ENCODE measurements at places on chromosomes 5 and 9.

DNA sequence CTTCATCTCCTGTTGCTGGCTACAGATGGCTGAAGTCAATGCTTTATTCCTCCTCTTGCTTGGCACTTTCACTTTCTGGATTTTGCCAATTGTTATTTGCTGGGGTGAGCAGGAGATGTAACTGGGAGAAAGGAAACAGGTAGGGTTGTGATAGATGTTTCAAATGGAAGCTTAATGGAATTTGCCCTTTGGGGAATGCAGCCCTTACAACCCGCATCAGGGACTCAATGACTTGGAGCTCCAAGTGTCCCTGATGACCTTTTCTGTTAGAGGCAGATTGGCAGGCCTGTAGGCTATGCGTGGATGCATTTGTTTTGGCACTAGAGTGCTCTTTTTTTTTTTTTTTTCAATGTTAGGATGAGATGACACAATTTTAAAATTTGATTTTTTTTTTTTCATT is 219.9 kb upstream of the GLRA1 start:
- no peak for DNase-seq

- no peak for DNase-seq
These were observed 118.1 kb downstream of the WNK2 start for GRCh38 chr9:93301911-93302541.

GRCh38 chr5:142189813-142190212 is 81.2 kb downstream of the NDFIP1 start:
- no peak for DNase-seq

- DNase-seq: no peak
These were observed 51.7 kb upstream of the LRRTM2 start for GRCh38 chr5:138926688-138927448.

DNA sequence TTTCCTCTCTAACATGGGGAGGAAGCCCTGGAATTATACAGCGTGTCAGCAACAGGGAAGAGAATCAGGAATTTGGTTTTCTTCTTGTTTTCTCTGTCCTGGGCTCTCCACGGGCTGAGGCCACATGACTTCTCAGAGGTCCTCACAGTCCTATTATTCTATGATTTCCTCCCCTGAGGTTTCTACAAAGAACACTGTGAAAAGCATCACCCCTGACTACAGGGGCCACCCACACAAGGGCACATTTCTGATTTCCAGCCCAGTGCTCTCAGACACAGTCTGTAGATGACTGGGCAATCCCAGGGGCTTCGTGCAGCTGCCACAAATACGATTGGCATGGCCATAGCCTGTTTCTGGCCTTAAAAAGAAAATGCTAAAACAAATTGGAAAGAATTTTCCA is 284.9 kb downstream of the CEMIP2 start:
- no peak for DNase-seq

GRCh38 chr5:169433221-169433651 is 132.3 kb upstream of the SLIT3 start:
- no peak for DNase-seq

GRCh38 chr9:134192951-134193731 is 28.8 kb upstream of the RNU6ATAC start:
- DNase-seq: no peak

- no peak for DNase-seq
These were observed 79.4 kb downstream of the FAM114A2 start for GRCh38 chr5:153959134-153959957.

GRCh38 chr5:14147210-14147609 is 4.1 kb downstream of the TRIO start:
- no peak for DNase-seq

DNA sequence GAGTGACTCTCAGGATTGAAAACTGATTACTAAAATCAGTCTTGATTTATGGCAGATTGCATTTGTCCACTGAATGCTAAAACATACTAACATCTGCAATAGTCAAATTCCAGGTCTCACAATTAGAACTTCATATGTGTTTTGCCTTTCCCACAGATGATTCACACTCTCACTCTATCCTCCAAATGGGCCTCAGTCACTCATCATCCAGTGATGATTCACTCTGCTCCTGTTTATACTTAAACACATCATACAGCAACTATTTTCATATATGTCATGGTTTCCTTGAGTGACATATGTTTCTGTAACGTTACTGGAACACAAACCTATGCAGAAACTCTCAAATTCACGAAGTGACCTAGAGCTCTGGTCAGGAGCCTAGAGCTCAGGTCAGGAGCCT is 512.9 kb downstream of the HINT1 start:
- no peak for DNase-seq

- no peak for DNase-seq
These were observed 708 bp downstream of the RXRA start for GRCh38 chr9:134326724-134327601.

DNA sequence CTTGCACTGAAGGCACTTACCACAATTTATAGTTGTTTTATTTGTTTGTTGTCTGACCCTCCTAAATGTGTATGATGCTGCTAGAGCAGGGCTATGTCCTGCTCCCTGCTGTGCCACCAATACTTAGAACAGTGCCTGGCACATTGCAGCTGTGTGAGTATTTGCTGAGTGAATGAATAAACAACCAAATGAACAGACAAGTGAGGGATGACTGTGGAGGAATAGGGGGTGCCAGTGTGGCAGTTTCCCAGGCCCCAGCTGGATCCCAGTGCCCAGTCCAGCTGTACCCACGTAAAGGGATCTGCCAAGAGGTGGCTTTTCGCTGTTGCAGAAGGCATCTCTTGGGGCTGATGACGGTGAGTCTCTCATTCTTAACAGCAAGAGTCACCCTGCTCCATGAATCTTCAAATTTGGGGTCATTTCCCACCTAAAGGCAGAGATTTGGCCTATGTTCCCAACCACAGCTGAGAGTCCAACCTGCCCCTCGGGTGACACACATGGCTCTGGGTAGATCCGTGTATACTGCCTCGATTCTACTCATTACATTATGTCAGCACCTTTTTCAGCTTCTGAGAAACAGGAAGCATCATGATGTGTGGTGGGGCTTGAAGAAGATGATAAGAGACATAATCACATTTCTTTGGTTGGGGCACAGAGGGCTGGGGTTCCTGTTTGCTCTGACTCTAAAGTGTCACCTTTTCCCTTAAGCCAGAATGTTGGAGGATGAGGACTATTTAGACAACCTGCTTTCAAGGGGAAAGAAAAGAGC is 14.3 kb downstream of the IL5 start:
- no peak for DNase-seq

DNA sequence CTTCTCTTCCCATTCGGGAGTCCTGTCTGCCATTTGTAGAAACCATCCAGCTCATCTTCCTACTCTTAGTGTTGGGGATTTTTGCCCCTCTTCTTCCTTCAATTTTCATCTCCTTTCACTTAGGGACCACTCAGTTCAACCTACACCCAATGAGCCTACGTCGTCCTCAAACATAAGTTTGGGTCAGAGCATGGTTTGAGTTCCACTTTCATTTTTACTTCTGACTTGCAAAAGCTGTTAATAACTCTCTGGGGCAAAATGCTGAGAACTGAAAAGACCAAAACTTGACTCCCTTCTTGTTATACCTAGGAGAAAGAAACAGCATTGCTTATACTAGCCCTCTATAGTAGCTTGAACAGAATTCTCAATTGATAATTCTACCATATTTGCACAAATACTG is 381.5 kb upstream of the MPDZ start:
- no peak for DNase-seq

DNA sequence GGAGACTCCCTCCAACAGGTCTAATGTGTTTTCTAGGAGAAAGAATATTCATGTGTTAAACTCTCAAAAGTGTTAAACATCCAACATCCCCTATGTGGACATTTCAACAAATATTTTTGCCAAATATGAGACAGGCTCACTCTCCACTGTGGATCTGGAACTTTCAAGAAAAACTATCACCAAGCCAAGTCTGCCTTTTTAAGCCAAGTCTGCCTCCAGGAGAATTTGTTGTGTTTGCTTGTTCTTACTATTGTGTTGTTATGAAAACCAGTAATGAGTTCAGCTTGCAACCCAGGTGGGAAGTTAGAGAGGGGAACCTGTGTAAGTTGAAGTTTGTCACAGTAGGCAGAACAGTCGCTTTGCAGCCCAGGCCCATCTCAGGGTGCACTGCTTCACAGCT is 228.1 kb downstream of the NFIB start:
- DNase-seq: no peak

- no peak for DNase-seq
These were observed 94.7 kb downstream of the FGF10 start for GRCh38 chr5:44294516-44294915.

DNA sequence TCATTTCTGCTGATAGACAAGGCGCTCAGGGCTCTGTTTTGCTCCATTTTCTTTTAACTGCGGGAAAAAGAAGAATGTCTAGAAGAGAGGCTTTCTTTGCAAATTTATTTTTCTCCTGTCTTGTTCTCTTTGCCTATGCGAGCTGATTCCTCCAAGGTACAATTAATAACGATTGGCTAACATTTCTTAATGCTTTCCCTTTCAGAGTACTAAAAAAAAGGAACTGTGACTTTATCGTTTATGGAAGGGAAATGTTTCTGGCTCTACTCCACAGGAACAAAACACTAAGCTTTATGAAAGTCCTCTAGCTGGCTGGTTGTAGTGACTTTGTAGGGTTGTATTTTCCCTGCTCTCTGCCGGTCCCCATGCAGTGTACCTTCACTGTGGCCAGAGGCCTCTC is 11.7 kb downstream of the NSG2 start:
- no peak for DNase-seq

GRCh38 chr5:133925866-133926488 is 42.4 kb downstream of the C5orf15 start:
- DNase-seq: no peak

DNA sequence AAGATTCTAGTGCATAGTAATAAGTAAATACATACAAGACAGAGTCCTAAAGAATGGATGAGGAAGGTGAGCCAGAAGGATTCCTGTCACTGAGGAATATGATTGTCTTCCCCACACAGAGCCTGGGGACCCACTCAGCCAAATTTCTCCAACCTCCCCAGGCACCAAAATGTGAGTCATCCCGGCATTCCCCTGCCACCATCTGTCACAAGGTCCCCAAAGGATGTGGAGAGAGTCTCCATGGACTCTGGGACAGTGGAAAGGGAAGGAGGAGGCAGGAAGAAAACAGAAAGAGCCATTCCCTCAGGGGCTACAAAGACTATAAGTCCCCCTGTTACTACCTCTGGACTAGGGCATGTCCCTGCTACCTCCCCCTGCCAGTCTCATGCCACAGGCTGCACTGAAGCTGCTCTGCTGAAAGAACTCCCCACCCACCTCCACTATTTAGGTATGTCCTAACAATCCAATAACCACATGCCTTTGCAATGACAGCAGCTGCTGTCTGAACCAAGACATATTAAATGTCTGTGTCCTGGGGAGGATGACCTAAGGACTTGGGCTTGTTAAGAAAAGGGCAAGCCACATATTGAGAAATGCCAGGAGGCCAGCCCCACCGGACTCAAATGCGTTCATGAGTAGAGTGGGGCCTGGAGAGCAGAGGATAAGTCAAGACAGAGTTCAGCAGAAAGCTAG is 10.7 kb upstream of the OR5C1 start:
- DNase-seq: no peak

DNA sequence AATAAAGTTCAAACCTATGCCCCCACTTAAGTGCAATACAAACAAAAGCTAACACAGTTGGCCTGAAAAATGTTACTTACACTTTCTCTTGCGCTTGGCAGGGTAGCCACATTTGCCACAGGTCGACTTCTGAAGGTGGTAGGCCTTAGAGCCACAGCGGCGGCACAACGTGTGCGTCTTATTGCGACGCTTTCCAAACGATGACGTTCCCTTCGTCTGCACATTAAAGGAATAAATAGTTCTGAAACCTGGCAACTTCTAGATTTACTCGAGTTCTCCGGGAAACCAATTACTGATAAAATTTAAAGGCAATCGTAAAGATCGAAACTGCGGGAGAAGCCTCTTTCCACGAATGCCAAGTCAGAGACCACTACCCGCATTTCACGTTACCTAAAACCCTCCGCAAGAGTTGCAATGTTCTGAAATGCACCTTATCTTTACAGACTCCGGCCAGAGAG is 602 bp downstream of the RPL37 start:
- peak; percentile 29 for DNase-seq

- no peak for DNase-seq
These were observed 21.8 kb downstream of the STK10 start for GRCh38 chr5:172166030-172166826.

- no peak for DNase-seq
These were observed 313.2 kb downstream of the MLLT3 start for GRCh38 chr9:20309124-20309523.

DNA sequence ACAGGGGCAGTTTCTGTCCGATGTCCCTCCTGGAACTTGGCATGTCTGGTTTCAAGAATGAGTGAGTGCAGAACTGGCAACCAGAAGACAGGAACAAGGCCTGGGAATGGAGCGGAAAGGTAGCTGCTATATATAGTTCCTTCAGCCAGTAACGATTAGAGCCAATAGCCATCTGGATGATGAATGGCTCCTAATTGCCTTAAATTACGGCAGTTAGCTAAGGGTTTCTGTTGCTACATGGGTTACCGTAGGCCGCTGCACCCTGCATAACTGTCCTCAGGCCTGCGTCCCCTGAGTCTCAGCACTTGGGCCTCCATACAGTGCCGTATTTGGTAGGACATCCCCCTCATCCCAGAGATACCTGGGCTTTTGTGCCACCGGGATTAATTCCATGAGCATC is 29.4 kb downstream of the WWC1 start:
- DNase-seq: no peak

DNA sequence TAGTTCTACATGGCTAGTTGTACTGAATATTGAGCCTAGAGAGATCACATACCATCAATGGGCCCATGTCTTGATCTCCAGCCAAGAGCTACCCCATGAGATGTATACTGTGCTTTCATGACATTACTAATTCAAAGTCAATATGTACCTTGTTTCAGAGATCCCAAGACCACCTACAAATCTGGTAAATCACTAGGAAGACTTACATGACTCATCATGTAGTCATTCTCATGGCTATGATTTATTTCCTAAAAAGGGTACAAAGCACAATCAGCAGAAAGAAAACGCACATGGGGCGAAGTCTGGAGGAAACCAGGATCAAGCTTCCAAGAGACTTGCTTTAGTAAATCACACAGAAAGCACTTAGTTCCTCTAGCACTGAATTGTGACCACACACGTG is 103.0 kb downstream of the PCSK5 start:
- DNase-seq: no peak

- DNase-seq: no peak
These were observed 219.4 kb upstream of the TLE4 start for GRCh38 chr9:79352322-79352721.

DNA sequence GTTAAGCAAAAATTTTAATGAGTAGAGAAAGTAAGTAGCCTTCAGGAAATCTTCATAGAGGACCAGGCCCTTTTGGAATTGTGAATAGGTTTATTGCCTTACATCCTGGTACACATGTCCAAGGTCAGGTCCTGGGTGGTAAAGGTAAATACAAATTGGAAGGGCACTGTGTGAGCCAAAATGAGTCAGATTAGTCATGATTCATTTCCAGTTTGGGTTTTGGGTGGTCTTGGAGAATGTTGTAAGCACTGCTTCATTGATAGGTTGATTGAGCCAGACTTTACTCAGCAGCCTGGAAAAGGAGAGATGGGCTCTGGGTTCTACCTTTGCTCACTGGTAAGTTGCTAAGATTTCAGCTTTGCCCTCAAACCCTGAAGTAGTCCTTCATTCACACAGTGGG is 82.5 kb upstream of the ZNF169 start:
- no peak for DNase-seq

Data from activated CD4-positive, alpha-beta T cell treated with anti-CD3 and anti-CD28 coated beads for 4 hours (primary cell).